ENCODE measurements at places on chromosomes 7 and 10.

DNA sequence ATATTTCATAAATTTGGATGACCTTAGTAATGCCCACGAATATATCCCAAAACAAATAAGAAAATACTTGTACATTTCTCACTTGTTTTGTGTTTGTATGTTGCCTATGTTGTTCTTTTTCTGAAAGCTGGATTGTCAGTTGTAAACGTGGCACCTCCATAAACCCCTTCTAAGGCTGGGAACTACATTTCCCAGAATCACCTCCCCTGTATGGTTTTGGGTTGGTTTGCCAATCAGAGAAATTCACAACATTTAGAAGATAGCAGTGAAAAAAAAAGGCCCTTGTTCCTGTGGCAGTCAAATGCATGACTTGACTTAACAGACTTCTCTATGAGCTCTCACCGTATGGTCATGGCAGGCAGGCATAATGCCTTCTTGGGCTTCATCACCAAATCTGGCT, 676.3 kb upstream of the STEAP1 start:
- no peak for DNase-seq

DNA sequence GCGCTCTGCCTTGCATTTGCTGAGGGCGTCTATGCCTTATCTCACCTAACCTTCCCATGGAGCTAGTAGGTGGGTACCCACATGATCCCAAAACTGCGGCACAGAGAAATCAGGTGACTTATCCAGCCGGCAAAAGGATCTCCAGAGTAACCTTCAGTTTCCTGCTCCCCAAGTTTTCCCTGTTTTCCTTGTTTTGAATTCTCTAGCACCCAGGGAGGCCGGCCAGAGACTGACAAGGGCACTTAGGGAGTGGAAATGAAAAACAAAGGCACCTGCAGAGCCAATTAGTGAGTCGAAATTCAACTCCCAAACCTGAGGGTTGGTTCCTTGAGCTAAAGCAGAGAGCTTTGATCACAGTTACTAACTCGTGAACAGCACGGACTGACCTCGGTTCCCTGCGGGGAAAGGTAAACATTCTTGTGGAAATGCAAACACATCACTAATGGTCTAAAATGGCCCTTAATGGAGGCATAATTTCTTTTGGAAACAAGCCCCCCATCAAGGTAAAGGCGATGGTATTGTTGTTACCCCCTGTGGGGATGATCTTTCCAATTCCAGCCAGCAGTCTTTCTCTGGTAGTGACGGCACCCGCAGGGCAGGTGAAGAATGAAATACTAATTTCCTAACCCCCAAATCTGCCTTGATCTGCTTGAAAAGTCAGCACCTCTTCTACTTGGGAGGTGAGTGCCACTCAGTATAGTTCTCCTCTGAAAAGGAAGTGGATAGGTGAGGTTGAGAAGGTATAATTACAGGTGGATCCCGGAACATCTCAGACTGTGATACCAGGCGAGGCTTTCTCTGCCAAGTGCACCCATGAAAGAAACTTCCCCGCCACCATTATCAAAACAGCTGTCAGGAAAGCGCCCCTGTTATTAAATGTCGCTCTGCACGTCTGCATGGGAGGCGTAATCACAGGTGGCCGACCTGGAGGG, 365.6 kb upstream of the AUTS2 start:
- DNase-seq: peak; percentile 78

DNA sequence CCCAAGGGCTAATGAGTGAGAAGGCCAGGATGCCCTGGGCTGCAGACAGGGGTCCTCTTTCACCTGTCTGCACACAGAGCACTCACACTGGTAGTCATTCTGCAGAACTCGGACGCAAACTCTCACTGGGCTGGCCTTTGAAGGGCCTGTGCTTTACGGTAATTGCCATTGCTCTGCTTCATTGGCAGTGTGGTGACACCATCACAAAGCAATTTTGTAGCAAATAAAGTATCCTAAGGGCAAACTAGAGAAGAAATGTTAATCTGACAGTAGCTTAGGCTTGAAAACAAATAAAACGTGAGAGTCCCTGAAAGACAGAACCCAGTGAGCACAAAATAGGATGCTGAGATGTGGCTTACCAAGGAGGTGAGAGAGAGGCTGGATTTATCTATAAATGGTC, 30.6 kb upstream of the FIGNL1 start:
- no peak for DNase-seq

- DNase-seq: no peak
Observed at GRCh38 chr7:41268878-41269277, 434.0 kb downstream of the INHBA start.

DNA sequence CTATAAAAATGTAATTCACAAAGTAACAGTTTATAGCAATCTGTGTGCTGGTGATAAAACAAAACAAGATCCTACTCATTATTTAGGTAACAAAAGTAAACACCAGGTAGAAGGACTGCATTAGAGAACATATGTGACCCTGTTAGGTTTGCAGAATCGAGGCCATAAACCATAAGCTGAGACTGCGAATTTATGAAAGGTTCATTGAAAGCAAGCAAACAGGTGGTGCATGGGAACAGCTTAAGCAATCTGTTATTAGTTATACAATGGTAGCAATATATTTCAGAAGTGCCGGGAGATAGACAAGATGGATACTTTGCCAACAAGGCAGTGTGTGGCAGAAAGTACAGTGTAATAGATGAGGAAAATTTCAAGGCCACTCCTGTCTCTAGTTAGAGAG, 23.5 kb upstream of the FAM133B start:
- no peak for DNase-seq

GRCh38 chr7:107007892-107008287, 36.6 kb upstream of the PRKAR2B start:
- peak; percentile 62 for DNase-seq

GRCh38 chr7:133911724-133912123, 215.4 kb upstream of the LRGUK start:
- DNase-seq: no peak

DNA sequence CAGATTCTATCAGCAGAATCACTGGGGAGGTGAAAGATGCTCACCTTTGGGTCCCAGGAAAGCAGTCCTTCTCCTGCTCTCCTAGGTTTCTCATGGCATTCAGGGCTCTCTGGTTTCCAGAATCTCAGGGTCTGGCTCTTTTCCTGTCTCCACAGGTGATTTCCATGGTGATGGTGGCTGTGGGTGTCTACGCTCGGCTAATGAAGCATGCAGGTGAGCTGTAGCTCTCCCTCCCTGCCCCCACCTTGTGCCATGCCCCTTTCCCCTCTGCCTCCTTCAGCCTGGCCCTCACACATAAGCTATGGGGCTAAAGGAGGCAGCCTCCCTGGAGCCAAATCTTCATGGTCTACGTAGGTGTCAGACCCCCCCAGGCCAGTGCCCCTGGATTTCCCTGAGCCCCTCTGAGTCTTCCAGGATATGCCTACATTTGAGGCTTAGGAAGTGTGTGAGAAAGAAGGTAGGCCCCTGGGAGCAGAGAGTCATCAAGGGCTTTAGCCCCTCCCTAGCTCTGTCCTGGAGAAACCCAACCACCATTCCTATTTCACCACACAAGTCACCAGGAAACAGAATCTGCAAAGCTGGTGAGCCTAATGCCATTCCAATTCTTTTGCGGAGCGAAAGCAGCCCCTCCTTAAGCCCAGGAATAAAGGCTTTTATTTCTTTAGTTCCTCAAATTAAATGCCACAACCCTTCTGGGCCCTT, 17.2 kb downstream of the TSPAN33 start:
- DNase-seq: peak; percentile 40

GRCh38 chr10:47071891-47072290, 160.7 kb downstream of the PTPN20 start:
- peak; percentile 32 for DNase-seq

DNA sequence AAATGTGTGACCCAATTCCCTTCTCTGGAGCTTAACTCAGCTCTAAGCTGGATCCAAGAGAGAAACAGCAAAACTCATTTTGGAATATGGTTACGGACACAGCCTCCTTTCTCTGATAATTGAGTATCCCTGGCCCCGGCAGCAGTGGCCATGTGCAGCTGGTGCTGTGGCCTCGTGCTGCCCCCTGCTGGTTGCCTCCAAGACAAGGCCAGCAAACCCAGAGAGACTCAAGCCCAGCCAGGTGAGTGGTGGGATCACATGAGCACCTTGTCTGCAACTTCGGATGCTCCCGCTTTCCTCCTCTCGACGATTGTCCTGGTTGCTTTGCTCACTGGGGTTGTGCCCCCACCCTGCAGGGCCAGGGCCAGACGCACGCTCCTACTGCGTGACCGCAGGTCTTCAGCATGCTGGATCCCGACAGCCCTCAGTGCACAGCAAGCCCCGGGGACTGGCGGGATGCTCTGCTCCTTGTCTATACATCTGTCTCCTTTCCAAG, 19.4 kb downstream of the SFTPD start:
- peak; percentile 86 for DNase-seq

- no peak for DNase-seq
Observed at GRCh38 chr7:8747338-8747737, 313.9 kb downstream of the NXPH1 start.

DNA sequence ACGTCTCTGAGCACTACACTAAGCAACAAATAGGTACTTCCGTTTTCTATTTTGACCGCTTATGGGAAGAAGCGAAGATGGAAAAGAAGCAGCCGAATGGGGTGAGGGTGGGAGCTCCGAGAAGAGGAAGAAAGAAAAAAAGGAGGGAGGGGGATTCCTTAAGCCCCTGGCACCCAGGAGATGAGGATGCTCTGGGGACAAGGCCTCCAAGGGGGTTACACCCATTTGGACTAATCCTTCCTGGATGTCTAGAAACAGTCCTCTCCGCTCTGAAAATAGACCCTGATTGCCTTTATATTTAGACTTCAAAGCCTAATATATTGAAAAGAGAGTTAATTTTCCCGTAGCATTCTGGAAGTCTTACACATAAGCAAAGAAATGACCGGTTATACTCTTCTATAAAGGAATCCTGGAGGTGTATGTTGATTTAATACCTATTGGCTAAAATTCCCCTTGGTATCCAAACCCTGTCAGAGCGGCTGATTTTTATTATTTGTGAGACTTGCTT, 676 bp upstream of the HTR7 start:
- DNase-seq: no peak

DNA sequence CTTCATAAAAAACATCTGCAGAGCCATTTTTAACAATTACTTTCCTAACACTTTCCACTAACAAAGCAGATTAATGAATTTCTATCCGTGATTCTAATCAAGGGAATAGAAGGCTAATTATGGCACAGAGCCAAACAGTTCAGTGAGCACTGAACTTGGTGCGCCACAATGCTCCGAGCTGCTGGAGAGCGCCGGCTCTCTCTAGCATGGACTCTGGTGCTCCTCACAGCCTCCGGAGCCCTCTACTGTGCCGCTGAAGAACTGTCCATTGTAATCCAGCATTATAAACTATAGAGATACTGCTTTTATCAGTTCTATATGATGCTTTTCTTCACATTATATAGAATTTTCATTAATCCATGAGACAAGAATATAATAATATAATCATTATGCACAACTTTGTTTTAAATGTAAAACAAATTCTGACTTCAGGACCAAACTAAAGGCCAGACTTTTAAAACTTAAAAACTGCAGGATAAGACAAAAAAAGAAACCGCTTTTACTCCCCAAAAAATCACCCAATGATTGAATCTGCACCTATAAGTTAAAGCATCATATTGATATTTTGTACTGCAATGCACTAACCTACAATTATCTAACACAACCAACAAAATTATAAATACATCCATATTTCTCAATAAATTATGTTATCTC, 123.6 kb downstream of the RNF32 start:
- DNase-seq: peak; percentile 68

DNA sequence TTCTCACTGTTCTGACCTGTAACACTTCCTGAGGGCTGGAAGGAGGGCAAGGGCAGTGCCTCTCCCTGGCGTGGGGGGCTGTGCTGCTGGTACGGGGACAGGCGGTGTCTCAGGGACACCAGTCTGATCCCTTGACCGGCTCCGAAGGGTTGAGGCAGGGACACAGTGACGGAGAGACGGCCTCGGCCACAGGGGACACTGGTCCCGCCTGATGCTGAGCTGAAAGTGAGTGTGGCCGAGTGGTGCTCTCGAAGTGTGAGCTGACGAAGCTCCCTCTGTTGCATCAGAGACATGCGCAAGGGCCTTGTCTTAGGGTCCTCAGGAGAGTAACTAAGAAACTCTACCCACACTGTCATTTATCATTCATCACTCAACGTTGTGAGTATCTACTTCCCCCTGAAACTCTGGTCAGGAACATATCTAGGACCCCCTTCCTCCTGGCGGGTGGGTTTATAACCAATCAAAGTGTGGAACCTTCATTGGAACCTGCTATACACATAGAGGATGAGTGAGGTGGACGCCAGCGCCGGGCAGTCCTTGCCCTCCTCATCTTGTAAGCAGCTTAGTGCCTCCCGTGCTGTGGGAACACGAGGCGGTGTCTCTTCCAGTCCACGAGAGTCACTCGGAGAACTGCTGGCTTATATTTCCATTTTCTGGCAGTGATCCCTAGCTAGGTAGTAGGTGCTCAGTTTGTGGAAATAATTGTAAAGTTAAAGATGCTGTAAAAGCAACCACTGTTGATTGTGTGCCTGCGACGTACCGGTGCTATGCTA, 283.1 kb downstream of the DNAJB6 start:
- peak; percentile 45 for DNase-seq

DNA sequence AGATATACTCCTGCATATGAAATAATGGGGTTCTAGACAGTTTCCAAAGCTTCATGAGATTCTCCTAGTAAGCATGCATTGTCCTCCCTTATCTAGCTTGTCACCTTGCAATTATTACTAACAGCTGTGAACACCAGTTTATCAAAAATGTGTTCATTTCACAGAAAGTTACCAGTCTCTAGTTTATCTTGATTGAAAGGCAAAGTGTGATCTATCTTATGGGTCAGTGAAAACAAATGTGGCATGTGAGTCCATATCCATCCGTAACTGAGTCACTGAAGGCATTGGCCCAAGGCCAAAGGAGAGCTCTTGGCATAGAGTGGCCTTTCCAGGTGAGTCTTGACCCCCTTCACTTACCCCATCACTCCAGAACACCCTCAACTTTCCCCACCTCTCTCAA, 53.2 kb downstream of the GSAP start:
- DNase-seq: no peak

- DNase-seq: no peak
Observed at GRCh38 chr10:124742413-124743190, 1.6 kb downstream of the FAM53B start.

- DNase-seq: no peak
Observed at GRCh38 chr7:28332046-28332445, 80.3 kb upstream of the CREB5 start.

DNA sequence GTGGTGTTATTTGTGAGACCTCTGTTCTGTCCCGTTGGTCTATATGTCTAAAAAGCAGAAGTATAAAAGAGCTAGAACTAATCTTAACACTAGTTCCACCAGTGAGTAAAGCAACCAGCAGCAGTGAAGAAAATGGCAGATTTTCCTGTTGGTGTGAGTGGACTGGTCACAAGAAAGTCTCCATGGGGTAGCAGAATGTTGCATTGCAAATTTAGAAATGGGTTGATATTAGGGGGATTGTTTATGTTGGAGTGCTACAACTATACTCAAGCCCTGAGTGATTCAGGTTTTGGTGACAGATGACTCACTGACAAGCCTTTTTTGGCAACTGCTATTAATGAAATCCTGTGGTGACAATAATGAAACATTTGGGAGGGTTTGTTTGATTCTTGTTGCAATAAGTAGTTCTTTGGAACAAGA, 5.6 kb downstream of the AVL9 start:
- no peak for DNase-seq

- no peak for DNase-seq
Observed at GRCh38 chr7:151012031-151012692, 12.1 kb downstream of the ATG9B start.

GRCh38 chr10:48249763-48250351, 24.6 kb downstream of the FRMPD2 start:
- peak; percentile 41 for DNase-seq

GRCh38 chr10:78062296-78062695, 28.6 kb downstream of the RPS24 start:
- no peak for DNase-seq

Measured in islet precursor cell (in vitro differentiated cells).